ENCODE measurements at places on chromosomes 12 and 14.
A peak's percentile ranks its signal among the peaks of the same experiment; 100 is the strongest.

- no peak for DNase-seq
Measured at GRCh38 chr12:32398816-32399369, 465 bp upstream of the FGD4 start.

DNA sequence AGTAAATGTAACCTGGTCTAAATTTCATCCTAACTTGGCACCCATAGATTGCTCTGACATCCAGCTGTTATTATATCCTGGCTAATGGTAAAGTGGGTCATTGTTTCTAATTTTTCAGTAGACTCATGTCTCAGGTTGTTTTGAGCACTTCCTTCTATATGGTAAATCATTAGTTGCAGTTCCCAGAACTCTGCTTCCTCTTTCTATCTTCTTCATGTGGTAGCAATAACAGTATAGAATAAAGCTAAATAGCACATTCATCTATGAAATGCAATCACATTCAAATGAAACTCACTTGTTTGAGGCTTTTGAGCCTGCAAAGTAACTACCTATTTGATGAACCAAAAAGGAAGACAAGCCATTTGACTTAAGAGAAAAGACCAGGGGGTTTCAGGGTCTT, 65.1 kb upstream of the GZMB start:
- DNase-seq, result no peak

DNA sequence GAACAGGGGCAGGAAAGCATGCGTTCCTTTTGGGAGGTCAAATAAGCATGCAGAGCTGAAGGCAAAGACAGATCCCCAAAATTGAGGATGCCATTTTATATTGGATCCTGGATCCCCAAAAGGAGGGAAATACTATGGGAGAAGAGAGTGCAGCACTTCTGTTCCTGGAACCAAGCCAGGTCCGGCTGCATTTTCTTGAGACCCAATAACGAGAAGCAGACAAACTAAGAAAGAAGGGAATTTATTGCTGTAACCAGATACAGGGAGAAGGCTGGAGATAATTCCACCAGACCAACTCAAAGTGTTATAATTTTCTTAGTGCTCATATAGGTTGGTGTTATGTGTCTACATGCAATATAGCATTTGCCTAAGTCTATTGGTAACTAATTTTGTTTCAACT, 60.8 kb downstream of the PDE6H start:
- DNase-seq, result no peak

DNA sequence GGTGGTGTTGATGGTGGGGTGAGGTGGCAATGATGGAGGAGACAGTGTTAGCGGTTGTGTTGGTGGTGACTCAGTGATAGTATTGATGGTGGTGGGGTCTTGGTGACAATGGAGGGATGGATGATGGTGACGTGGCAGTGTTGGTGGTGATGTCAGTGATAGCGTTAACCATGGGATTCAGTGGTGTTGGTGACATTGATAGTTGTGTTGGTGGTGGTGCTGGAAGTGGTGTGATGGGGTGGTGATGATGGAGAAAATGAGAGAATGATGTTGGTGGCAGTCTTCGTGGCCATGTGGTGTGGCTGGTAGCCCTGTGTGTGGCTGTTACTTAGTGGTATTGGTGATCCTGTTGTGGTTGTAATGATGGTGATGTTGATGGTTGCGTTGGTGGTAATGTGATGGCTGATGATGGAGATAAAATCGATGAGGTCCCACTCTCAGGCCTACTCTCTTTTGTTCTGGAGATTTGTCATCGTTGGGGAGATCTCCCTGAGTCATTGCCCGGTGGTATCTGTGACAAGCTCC, 2.6 kb downstream of the DTX1 start:
- DNase-seq, result no peak

DNA sequence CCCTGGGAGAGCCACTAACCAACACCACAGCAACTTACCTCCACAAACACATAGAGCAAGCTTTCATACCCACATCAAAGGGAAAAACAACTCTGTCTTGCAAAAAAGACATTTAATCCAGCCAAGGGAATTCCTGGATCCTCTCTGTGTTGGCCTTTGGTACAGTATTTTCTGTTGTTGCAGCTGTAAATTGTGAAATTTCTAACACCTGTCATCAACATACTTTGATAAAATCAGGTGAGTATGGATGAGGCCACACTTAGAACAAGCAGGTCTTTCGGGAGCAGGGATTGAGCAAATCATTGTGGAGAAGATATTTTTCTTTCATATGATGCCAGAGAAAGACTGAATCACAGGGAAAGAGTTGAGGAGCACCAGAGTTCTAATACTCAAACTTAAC, 89.3 kb downstream of the SPTSSA start:
- DNase-seq, result no peak

DNA sequence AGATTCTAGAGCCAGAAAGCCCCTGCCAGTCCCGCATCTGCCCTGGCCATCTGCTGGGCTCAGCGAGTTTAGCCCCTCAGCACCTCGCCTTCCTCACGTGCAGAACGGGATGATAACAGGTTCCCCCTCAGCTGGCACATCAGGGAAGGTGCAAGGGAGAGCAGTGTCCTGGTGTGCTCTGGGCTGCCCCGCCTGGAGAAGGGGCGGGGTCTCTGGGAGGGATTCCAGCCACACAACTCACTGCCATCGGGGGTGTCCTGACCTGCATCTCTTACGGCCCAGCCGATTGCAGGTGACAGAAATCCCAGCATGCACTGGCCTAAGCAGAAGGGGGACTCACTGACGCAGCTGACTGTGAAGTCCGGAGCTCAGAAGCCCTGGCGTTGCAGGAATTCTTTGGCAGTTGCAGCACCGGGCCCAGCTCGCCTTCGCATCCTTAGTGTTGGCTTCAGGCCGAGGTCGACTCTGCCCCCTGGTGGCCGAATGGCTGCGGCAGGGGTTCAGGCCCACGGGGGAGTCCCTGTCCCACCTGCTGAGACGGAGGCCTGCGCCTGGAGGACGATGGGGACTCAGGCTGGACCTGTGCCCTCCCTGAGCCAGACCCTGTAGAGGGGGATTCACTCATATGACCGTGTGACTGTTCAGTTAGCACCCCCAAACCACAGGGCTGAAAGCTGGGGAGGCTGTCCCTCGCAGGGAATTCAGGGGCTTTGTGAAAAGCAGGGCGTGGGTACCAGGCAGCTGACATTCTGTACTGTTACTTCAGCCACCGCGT, 178.6 kb downstream of the ADGRD1 start:
- DNase-seq, result peak; percentile 92

DNA sequence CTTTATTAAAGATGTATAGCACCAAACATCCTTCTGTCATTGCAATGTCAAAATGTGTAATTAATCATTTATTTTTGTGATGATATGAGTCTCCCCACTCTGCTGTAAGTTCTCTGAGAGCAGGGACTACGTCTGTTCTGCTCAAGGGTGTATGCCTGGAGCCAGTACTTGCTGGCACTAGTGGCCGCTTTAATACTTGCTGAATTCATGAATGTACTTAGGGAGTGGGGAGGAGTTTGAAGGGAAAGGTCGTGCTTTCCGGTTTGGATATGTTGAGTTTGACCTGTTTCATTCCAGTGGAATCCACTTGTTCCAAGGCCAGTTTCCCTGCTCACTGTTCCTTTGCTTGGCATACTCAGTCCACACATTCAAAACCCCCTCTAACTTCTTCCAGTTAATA, 1.9 kb upstream of the DCAF5 start:
- DNase-seq, result no peak

DNA sequence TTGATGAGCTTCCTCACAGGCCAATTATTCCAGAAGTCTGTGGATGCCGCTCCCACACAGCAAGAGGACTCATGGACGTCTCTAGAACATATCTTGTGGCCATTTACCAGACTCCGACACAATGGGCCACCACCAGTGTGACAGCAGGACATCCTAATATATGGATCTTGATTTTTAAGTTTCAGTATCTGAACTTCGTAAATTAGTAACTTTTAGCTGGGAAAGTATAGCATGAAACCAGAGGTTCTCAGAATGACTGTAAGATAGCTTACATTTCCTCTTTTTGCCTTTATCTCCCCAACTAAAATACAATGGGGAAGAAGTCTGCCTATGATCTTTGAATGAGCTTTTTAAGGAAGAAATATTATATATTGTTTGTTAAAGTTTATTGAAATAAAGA, 87.0 kb downstream of the DNAI7 start:
- DNase-seq, result no peak

DNA sequence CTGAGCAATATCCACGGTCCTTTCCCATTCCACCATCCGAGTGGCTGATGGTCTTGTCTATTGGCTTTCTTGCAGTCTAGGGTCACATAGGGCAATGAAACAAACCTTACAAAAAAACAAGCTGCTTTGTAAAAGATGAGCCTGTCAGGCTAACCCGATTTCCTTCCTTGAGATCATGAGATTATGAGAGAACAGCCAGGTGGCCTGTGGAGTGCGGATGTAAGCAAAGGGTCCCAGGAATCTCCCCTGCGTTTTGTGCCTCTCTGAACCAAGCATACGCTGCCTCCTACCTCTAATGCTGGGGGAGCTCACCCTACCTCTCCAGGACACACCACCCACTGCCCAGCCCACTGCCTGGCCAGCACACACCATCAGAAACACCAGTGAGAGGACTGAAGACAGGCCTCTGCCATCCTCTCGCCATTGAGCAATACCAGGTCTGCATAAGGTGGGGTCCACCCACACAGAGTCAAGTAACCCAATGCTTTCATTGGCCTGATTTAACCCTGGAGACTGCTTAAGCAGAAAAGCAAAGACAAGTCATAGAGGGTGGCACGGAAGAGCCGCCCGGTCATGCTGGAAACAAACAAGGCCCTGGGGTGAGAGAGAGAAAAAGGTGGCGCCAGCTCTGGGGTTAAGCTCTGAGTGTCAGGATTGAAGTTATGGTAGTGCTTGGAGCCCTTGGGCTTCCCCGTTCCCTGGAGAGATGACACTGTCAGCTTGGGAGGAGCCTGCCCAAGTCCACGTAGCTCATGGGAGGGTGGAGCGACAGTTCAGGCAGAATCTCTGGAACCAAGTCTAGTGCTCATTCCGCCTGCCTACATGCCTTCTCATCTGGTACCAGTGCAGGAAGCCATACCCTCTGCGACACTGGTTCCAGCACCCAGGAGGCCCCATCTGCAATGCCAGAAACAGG, 46.6 kb downstream of the CALM1 start:
- peak; percentile 45 for DNase-seq

- DNase-seq, result no peak
Measured at GRCh38 chr12:68102731-68103130, 56.8 kb downstream of the IFNG start.

GRCh38 chr12:57625261-57626032, 7.6 kb downstream of the B4GALNT1 start:
- no peak for DNase-seq

DNA sequence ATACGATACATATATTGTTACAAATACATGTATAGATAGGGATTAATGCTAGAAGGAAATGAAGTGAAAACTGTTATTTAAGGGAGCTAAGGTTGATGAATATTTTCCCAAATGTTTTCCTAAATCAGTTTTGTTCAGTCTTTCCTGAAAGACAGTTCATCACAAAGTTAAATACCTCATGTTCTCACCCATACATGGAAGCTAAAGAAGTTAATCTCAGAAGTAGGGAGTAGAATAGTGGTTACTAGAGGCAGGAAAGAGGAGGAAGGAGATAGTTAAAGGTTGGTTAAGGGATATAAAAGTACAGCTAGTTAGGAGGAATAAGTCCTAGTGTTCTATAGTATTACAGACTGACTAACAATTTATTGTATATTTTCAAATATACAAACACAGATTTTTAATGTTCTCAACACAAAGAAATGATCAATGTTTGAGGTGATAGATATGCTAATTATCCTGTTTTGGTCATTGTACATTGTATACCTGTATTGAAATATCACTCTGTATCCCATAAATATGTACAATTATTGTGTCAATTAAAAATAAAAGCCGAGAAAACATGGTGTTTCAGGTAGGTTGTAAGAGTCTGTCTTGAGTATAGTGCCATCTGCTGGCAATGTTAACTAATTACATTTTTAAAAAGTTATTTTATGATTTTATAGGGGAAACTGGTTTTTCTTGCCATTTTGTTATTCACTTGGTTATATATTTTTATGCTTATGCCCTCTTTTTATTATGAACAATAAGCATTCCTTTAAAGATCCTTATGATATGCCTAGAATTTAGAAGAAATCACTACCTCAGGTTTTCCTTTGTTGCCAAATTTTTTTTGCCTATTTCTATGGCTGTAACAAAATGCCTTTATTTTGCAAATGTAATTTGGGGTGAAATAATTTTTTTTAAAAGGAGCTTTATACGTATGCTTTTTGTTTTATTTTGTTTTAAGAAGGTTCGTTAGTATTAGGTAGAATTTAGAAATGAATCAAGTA, 26.9 kb downstream of the ZDHHC17 start:
- no peak for DNase-seq

GRCh38 chr12:77204083-77204482, 138.7 kb upstream of the E2F7 start:
- no peak for DNase-seq

- DNase-seq, result no peak
Measured at GRCh38 chr12:70332236-70332635, 33.9 kb upstream of the KCNMB4 start.

DNA sequence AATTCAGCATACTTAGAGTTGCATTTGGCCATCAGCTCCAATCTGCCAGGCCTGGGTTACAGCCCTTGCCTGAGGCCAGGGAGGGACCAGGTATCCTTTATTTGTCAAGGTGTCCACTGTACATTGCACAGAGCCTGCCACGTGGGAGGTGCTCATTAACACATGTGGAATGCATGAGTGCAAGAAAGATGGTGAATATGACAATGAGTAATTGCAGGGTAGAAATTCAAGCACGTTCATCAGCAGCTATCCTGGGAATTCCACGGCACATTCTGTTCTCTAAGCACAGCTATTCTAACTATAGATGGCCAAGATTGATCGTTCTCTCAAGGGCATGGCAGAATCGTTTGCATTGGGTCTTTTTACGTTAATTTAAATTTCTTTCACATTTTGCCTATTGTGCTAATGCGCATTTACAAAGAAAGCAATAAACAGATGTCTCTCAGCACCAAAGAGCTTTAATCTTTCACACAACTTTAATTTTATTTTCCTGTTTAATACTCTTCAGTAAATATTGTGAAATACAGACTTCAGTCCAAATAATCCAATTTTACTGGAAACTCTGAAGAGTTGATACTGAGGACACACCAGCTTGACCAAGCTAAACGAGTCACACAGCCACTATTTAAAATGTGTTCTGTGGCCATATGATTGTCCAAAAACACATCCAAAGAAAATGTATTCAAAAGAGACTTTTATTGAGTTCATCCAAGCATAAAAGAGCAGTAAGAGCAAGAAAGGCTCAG, 1025.7 kb upstream of the TMEM132C start:
- no peak for DNase-seq

- no peak for DNase-seq
Measured at GRCh38 chr12:32549675-32550079, 129.4 kb upstream of the DNM1L start.

GRCh38 chr12:43273467-43273866, 278.5 kb downstream of the ADAMTS20 start:
- no peak for DNase-seq

GRCh38 chr14:45177076-45177475, 41.3 kb downstream of the FANCM start:
- DNase-seq, result no peak

All from spleen (tissue), 13 donors.